ENCODE measurements at places on chromosomes 1 and 21.

GRCh38 chr1:30089024-30089430 is 634.4 kb downstream of the MATN1 start:
- DNase-seq: no peak

DNA sequence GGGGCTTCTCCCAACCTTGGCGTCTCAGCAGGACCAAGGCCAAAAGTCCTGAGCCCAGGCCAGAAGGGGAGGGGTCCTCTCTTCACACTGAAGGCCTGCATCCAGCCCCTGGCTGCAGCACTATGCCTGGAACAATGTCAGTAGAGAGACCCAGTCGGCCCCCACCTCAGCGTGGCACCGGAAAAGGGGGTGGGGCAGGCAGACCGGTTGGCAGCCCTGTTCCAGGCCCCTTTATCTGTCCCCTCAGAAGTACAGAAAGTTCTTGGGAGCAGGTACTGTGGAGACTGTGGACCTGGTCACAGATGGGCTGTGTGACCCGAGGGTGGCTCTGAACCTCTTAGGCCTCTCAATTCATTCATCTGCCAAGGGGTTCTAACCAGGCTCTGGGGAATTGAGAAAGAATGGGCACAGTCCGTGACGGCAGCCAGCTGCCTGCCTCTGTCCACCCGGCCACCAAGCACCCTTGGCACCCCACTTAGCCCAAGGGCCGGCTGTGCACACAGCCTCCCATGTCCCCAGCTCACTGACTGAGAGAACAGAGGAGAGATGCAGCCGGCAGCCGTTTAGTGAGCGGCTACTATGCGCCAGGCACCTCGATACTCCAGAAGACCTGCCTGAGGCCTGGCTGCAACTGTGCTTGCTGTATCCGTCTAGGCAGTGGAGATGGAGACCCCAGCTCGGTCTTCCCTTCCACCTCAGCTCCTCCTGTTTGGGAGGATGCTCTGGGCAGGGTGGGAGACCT is 23.9 kb downstream of the RUNX3 start:
- DNase-seq: no peak

- peak; percentile 21 for DNase-seq
Measured at GRCh38 chr1:116806245-116806644, 52.0 kb downstream of the CD2 start.

DNA sequence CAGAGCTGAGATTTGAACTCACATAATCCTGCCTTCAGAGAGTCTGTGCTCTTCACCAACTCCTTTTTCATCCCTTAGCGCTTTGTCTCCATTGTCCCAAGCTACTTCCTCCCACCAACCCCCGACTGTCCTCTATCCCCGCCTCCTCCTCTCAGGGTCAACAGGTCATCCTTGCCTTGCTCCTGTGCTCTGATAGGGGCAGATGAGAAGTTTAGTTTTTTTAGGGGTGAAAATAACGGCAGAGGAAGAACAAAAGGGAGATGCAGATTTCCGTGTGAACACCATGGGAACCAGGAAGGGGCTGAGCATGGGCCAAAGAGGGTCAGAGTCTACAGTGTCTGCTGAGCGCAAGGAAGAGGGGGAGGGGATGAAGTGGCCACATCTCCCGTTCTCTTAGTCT is 31.9 kb downstream of the GLUL start:
- DNase-seq: no peak

- DNase-seq: no peak
Measured at GRCh38 chr21:37489553-37489952, 123.0 kb downstream of the DYRK1A start.

GRCh38 chr1:159924025-159924790 is 1.1 kb downstream of the TAGLN2 start:
- DNase-seq: peak; percentile 75

GRCh38 chr21:46550116-46550941 is 54.6 kb downstream of the S100B start:
- no peak for DNase-seq

- no peak for DNase-seq
Measured at GRCh38 chr1:160949881-160950280, 4.7 kb downstream of the ITLN2 start.

GRCh38 chr1:229950020-229950419 is 117.0 kb upstream of the GALNT2 start:
- DNase-seq: no peak

GRCh38 chr1:87914396-87914795 is 585.7 kb downstream of the LMO4 start:
- DNase-seq: no peak

GRCh38 chr1:4265836-4266235 is 365.8 kb upstream of the C1orf174 start:
- DNase-seq: no peak

DNA sequence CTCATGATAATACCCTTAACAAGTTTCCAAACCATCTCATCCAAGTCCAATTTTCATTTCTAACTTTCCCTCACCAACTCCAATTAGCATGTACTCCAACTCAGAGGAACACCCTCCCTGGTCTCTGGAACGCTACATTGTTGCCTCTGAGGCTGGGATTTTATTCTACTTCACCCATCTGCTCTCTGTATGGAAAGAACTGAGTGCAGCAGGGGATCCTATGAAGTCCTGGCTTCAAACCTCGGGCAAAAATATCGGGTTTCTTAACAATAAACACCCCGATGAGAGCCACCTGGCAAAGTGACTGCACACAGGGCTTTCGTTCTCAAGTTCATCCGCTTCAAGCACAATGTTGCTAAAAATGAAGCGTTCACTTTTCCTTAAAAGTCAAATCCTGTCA is 99.6 kb downstream of the CRB1 start:
- no peak for DNase-seq

DNA sequence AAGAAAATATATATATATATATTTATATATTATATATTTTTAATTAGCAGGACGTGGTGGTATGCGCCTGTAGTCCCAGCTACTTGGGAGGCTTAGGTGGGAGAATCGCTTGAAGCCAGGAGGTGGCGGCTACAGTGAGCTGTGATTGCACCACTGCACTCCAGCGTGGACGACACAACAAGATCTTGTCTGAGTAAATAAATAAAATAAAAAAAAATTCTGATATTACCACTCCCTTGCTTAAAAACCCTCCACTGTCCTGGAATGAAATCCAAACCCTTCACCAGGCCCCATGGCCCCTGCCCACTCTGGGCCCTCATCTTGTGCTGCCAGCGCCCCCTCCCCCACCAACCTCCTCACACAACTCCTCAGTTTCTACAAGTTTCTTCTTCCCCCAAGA is 1.7 kb upstream of the ECE1 start:
- DNase-seq: no peak

- DNase-seq: no peak
Measured at GRCh38 chr21:32094804-32095203, 184.0 kb downstream of the MIS18A start.

- no peak for DNase-seq
Measured at GRCh38 chr1:6111571-6111970, 65.9 kb downstream of the KCNAB2 start.

DNA sequence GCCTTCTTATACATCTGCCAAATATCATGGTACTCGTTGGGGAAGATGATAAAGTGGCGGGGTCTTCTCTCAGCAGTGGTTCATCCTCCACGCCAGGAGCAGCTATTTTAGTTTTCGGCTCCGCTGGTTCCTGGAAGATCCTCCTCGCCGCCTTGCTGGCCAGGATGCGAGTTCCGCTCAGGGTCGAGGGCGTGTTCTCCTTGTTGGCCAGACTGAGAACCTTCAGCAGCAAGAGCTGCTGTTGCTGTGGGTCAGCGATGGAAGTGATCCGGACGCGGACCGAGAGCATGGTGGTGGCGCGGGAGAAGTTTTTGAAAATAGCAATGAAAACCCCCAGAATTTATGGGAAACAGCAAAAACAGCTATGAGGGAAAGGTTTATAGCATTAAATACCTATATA is 11.4 kb upstream of the CFAP126 start:
- DNase-seq: no peak

DNA sequence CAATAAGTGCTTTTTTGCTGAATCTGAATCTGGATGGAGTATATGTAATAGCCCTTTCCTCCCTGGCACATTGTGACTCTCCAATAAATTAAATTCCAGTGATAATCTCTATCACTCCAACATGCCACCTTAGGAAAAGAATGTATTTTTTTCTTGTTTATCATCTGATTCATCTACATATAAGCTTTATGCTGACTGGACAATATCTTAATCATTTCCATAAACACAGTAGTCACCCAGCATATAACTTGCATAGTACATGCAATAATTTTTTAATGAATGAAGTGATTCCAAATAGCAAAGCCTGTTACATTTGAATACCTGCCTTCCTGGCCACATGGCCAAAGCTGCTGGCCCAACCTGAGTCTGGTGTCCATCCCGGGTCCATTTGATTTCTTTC is 477.6 kb upstream of the USP24 start:
- no peak for DNase-seq

- no peak for DNase-seq
Measured at GRCh38 chr1:192610112-192610889, 25.6 kb upstream of the RGS13 start.

GRCh38 chr21:14630556-14631069 is 84.5 kb upstream of the SAMSN1 start:
- DNase-seq: no peak

- DNase-seq: no peak
Measured at GRCh38 chr1:243268751-243269460, 13.1 kb downstream of the SDCCAG8 start.

- DNase-seq: no peak
Measured at GRCh38 chr1:145987926-145988325, 8.5 kb downstream of the TXNIP start.

DNA sequence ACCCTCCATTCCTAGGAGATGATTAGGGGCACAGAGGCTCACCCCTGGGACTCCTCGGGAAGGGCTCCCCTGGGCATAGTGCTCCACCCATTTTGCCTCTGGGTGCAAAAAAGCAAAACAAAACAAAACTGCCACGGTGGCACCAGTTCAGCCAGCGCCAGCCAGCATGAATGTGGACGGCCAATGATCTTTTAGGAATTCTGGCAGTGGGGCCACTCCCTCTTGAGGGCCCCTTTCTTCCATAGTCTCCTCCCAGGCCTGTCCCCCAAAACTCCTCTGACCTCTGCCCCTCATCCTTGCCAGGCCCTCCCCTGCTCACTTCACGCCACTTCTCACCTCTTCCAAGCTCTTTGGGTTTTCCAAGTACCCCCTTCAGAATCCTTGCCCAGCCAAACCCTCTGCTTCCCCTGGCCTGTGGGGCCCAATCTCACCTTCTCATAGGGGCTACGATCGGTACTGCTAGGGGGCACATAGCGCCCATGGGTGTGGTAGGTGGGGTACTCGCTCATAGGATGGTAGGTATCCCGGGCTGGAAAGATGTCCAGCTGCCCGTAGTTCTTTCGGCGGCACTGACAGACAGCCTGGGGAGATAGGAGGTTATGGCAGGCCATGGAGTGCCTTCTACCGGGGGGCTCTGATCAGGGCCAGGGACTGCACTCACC is 13.3 kb downstream of the TRIM46 start:
- DNase-seq: no peak

DNA sequence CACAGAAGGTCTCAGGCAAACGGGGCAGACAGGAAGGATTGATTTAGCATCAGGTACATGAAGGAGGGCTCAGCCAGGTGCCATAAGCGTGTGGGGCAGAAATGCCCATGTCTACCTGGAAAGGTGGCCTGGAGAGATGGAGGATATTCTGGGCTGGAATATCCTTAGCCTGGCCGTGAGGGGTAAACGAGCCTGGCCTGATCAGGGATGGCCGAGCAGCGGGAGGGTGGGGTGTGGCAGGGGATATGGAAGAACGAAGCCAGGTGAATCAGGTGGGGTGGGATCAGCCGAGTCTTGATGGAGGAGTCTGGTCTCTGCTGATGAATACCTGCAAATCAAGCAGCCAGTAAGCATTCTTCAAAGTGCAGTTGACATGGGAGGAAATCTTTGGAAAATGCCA is 35.5 kb upstream of the TTC22 start:
- no peak for DNase-seq

DNA sequence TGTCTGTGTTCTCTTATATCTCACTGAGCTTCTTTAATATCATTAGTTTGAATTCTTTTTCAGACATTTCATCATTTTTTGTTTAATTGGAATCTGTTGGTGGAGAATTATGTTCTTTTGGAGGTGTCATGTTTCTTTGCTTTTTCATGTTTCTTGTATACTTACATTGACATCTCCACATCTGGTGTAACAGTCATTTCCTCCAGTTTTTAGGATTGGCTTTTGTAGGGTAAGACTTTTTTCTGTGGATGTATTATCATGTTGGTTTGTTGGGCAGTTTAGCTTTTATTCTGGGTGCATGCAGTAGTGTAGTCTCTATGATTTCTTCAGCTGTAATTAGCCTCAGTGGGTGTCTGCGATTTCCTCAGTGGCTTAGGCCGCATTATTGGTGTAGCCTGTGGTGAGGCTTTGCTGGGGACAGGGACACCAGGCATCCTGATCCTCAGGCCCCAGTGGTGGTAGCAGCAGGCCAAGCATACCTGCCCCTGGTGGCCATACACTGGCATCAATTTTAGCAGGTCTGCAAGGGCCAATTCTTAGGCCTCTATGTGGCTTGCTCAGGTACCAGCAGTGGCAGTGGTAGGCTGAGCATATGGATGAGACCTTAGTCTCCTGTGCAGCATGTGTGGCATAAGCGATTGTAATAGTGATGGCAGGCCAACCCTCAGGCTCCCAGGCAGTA is 77.6 kb upstream of the SAMD13 start:
- no peak for DNase-seq

- DNase-seq: peak; percentile 41
Measured at GRCh38 chr1:38991638-38992411, 749 bp downstream of the AKIRIN1 start.
